OCI-LY7 (cell line): ENCODE measurements at places on chromosomes 12 and 14.
A peak's percentile ranks its signal among the peaks of the same experiment; 100 is the strongest.

DNA sequence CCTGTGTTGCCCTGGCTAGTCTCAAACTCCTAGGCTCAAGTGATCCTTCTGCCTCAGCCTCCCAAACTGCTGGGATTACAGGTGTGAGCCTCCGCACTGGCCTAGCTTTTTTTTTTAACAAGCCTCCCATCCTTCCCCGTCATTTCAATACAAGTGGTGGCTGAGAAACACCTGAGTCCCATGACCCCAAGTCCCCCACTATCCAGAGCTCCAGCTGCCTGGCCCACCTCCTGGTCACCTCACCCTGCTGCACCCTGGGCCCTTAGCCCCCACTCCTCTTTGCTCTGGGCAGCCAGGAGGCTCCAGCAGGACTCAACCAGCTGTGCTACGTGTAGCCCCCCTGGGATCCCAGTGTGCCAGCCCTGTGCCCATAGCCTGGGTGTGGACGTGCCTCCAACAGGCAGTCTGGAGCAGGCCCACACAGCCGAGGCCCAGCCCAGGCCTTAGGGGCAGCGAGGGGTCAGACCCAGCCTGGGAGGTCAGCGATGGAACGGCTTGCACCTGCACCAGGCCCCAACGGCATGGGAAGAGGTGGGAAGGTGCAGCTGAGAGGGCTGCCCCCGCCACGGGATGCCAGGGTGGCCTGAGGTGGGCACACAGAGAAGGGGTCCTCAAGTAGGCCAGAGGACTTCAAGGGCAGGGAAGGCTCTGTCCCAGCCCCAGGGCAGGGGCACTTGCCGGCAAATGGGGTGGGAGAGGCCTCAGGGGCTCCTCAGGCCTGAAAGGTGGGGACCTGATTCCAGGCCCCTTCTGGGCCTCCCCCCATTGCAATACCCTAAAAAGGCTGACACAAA is 6.5 kb downstream of the AHNAK2 start:
- DNase-seq, result no peak

- DNase-seq, result no peak
Measured at GRCh38 chr12:88238406-88238805, 96.3 kb downstream of the TMTC3 start.

DNA sequence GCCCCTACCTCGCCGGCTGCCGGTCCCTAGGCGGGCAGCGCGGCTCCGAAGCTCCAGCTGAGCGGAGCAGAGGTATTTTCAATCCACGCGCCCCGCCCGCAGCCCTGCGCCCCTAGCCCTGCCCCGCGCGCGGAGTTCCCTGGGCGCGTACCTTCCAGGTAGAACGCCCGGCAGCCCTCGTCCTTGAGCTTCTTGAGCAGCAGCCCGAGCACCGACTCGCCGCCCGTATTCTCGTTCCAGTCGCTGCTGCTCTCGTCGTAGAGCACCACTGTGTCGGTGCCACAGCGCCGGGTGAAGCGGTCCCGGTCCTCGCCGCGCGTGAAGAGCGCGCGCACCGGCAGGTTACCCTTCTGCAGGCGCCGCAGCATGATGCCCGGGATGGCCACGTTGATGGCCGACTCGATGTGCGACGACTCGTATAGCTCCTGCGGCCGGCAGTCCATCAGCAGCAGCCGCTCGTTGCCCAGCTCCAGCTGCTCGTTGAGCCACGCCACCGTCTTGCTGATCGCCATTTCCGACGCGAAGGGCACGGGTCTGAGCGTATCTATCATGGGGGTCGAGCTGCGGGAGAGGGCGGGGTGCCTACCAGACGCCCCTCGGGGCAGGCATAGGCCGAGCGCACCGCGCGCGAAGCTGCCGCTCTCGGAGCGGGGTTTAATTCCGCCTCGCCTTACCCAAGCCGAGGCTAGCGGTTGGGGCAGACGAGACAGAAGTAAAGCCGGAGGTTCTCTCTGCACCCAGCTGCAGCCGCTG is 636 bp downstream of the DUSP6 start:
- DNase-seq, result peak; percentile 58

GRCh38 chr12:109951751-109952150 is 44.4 kb downstream of the GIT2 start:
- DNase-seq, result no peak

- DNase-seq, result no peak
Measured at GRCh38 chr12:101563212-101563611, 31.6 kb upstream of the MYBPC1 start.

- peak; percentile 62 for DNase-seq
Measured at GRCh38 chr14:68363466-68363842, 429.4 kb downstream of the ZFP36L1 start.

- DNase-seq, result no peak
Measured at GRCh38 chr12:54019091-54019811, 9.0 kb upstream of the HOXC6 start.

DNA sequence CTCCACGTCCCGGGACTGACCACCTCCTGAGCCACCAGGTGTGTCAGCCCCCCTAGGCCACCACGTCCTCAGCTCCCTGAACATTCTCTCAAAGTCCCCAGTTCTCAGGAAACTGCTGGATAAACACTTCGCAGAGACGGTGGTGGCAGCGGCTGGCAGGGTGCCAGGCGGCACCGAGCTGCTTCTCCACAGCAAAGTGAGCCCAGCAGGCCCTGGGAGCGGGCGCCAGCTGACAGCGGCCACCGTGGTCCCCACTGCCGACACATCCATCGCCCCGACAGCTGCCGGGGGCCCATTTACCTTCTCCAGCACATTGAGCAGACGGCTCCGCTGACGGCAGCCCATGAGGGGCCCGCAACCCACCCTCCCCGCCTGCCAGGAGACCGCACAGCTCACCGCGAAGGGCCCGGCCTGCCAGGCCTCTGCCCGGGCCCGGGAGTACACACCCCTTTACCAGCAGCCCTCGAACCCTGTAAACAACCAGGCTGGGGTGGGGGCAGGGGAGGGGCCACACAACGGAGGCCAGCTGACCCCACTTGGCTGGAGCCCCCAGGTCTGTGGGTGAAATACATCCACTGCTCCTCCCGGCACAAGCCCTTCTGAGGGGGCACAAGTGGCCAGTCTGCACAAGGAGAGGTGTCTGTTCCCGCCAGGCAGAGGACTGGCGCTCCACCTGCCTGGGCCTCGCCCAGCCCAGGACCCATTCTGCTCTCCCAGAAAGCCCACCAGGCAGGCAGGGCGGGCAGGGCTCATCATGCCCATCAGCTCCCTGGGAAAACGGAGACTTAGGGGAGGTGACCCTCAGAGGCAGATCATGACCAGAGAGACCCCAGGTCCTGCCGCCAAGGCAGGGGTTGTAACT is 10.5 kb downstream of the AKT1 start:
- DNase-seq, result no peak

- peak; percentile 69 for DNase-seq
Measured at GRCh38 chr12:100404769-100405407, 48.0 kb downstream of the SLC17A8 start.

- no peak for DNase-seq
Measured at GRCh38 chr12:267581-268482, 5.2 kb upstream of the SLC6A13 start.

DNA sequence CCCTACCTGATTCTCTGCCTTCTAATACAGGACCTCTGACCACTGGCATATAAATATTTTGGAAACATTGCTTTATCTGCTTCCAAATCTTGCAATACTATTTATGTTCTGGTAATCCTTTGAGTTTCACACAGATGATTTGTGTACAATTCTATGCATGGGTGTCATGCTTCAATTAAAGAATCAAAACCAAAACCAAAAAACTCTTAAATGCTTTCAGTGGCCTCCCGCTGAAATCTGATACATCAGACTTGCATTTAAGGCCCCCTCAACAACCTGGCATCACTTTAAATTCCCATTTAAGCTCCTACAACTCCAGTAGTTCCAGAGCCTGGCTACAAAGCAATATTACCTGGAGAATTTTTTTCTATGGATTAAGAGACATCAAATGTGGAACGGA is 221.7 kb upstream of the NAV3 start:
- no peak for DNase-seq

DNA sequence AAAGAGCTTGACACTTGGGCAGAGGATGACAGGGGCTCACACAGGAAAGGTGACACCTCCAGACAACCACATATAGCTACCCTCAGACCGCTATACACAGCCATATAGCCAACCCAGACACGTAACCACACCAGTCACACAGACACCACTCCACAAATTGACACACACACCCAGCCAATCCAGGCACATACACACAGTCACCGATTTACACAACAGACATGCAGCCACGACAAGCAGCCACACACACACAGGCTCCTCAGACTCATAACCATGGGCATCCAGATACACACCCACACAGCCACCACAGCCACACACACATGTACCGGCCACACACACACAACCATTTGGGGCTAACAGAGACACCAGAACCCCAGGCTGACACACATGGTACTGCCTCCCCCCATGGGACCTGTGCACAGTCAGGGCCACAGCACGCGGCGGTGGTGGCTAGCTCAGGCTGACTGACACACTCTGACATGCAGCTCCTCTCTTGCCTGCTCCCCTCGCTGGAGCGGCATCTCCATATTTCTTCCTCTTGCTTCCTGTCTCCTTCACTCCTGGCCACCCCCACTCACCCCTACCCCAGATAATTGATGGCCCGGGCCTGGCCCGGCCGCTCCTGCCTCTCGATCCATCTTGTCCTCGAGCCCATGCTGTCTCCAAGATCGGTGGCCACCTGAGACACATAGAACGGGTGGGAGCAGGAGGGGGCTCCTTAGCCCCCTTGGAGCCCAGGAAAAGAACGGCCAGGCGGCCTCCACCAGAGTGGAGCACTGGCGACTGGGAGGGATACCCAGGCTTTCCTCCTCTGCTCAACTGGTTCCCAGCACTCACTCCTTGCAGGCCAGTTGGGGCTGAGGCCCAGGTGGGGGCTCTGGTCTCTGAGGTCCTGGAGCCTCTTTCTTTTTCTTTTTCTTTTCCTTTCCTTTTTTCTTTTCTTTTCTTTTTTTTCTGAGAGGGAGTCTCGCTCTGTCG is 6.0 kb upstream of the SHMT2 start:
- no peak for DNase-seq

- no peak for DNase-seq
Measured at GRCh38 chr12:109741286-109741969, 27.8 kb downstream of the FAM222A start.

DNA sequence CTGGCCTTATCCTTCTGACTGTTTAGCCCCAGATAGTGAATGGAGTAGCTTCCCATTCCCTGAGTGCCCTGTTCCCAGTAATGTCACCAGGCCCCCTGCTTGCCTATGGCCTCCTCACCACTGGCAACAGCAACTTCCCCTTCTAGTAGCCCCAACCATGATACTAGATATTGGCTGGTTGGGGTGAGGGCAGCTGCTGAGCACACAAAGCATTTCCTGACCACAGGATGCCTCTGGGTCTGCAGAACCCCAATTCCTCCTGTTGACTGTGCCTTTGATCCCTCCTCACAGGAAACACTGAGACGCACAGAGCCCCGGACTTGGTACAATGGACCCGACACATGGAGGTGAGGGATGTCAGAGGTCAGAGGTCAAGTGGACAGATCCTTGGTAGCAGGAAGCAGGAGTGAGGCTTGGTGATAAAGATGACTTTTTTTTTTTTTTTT is 597 bp downstream of the SOAT2 start:
- DNase-seq, result peak; percentile 72

DNA sequence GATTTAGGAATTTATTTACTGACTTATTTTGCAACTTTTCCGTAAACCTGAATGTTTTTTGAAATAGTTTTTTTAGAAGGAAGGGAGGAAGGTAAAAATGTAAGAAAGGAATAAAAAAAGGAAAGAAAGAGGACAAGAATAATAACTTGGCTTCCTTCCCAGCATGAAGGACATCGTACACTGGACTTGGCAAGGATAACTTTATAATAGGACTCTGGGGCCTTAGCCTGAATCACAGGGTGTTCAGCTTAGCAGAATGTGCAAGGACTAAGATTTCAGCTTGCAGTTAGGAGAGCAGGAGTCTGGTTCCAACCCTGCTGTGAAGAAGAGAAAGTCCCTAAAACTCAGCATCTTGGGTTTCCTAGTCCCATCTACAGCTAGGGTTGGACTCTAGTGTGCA is 1053.3 kb downstream of the VRK1 start:
- DNase-seq, result no peak

- peak; percentile 67 for DNase-seq
Measured at GRCh38 chr14:93476305-93476704, 45.6 kb downstream of the UNC79 start.

GRCh38 chr14:36508418-36509068 is 11.5 kb downstream of the NKX2-1 start:
- no peak for DNase-seq

- DNase-seq, result no peak
Measured at GRCh38 chr12:41563051-41563450, 374.9 kb downstream of the PDZRN4 start.

DNA sequence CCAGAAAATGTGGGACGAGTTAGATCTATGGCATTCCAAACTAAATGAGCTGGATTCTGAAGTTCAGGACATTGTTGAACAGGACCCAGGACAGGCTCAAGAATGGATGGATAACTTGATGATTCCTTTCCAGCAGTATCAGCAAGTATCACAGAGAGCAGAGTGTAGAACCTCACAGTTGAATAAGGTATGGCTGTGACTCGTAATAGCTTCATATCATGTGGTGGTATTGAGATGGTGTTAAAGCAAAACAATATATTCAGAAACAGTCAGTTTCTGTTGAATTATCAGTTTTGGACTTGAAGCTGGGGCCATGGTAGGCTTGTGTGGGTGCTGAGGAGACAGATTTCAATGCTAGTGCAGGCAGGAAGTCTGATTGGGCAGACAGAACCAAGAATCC is 213.7 kb downstream of the ESR2 start:
- no peak for DNase-seq

DNA sequence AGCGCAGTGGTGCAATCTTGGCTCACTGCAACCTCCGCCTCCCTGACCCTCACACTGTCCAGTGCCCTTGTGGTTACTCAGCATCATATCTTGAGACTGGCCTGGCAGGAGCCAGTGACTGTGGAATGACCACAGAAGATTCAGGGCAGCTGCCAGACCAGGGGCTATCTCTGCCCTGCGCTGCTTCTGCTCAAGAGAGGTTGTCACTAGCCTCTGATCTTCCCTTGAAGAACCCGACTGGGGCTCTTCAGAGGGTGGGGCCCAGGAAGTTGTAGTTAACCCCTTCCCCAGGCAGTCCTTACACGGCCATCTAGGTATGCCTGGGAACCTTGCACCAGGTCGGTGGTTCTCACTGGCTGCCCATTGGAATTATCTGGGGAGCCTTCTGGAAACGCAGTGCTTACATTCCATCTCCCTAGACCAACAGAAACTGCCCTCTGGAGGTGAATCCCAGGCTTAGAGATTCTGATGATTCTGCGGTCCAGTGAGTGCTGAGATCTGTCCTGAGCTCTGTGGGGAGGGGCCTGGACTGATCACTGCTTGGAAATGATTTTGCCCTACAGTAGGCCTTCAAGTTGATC is 41.4 kb downstream of the PLEKHG3 start:
- DNase-seq, result no peak

- DNase-seq, result no peak
Measured at GRCh38 chr12:50538182-50538581, 33.4 kb downstream of the DIP2B start.

GRCh38 chr12:132061641-132062430 is 82.3 kb downstream of the DDX51 start:
- DNase-seq, result no peak

- DNase-seq, result peak; percentile 64
Measured at GRCh38 chr14:104665657-104666522, 23.5 kb upstream of the INF2 start.
